ENCODE measurements at places on chromosomes 5 and 9. TPM values are rescaled to one million over a fixed set of nuclear protein-coding genes. Genes with fewer than 3 reads are reported as not detected.

The LPCAT1 gene
- 31.2 TPM for total RNA-seq

The HACD4 gene
- total RNA-seq = 1.1 TPM

DNA sequence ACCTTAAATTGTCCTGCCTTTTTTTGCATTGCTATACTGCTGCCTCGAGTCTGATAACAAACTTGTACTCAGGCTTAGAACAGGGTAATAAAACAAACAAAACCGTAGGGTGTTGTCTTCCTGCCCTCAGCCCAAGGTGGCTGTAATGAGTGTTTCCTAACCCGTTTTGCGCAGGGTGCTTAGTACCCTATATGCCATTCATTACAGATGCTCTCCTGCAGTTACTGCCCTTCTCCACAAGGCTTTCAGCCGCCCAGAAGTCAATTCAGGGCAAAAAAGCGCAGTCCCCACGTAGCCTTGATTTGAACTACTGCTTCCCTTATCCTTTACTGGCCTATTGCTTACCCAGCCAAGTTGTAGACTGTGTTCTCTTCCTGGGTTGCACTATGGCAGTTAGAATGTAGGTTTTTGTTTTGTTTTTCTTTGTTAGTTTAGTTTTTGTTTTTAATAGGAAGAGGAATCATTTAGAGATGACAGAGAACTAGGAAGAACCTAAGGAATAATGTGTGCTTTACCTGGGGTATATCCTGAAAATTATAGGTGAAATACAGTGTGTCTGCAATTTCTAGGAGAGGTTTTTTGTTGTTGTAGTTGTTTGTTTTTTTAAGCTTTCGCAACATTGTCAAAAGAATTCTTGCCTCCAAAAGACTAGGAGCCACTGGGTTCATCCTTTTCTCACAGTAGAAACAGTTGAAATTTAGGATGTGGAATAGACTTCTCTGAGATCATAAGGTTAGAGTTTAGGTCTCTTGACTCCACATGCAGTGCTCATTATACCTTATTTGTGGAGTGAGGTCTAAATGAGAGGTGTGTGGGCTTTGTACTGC lies 1.3 kb downstream of the HMGXB3 start:
- H3K27ac ChIP-seq = peak overlapping the region; percentile 85
- peaks cover 43% of the 10 kb centered on the region for H3K4me1 ChIP-seq
- H3K27me3 ChIP-seq = no peaks in the 10 kb centered on the region
- DNase-seq = peak; percentile 75
- H3K36me3 ChIP-seq = peaks cover 18% of the 10 kb centered on the region
- peak overlapping the region; percentile 86 for H3K4me3 ChIP-seq

- H3K4me1 ChIP-seq = peaks cover 28% of the 10 kb centered on the region
- H3K27me3 ChIP-seq = no peaks in the 10 kb centered on the region
- no peaks in the 10 kb centered on the region for H3K36me3 ChIP-seq
- H3K4me3 ChIP-seq = no peak overlapping the region
- peak; percentile 68 for DNase-seq
- H3K27ac ChIP-seq = no peak overlapping the region
These were observed 129.3 kb upstream of the SLC44A1 start for GRCh38 chr9:105114964-105115728.

- peaks cover 14% of the 10 kb centered on the region for H3K27me3 ChIP-seq
- H3K36me3 ChIP-seq = no peaks in the 10 kb centered on the region
These were observed 112.4 kb downstream of the ACER2 start for GRCh38 chr9:19521205-19521604.

GRCh38 chr9:28779243-28779642 lies 1206.0 kb upstream of the C9orf72 start:
- no peak for DNase-seq
- no peaks in the 10 kb centered on the region for H3K4me1 ChIP-seq
- no peak overlapping the region for H3K4me3 ChIP-seq
- H3K27ac ChIP-seq = no peak overlapping the region

- no peaks in the 10 kb centered on the region for H3K27me3 ChIP-seq
- no peak for DNase-seq
- no peak overlapping the region for H3K27ac ChIP-seq
- no peaks in the 10 kb centered on the region for H3K36me3 ChIP-seq
- H3K4me1 ChIP-seq = no peaks in the 10 kb centered on the region
- H3K4me3 ChIP-seq = no peak overlapping the region
These were observed 56.2 kb upstream of the ANKRD33B start for GRCh38 chr5:10507575-10508096.

GRCh38 chr5:154999865-155000264 lies 13.7 kb upstream of the KIF4B start:
- H3K4me1 ChIP-seq = no peaks in the 10 kb centered on the region
- H3K36me3 ChIP-seq = no peaks in the 10 kb centered on the region
- no peak for DNase-seq

The C1QTNF3 gene
- 1.7 TPM for total RNA-seq
